ENCODE measurements at places on chromosomes 3 and 15. TPM values are rescaled to one million over a fixed set of nuclear protein-coding genes. Genes with fewer than 3 reads are reported as not detected.

DNA sequence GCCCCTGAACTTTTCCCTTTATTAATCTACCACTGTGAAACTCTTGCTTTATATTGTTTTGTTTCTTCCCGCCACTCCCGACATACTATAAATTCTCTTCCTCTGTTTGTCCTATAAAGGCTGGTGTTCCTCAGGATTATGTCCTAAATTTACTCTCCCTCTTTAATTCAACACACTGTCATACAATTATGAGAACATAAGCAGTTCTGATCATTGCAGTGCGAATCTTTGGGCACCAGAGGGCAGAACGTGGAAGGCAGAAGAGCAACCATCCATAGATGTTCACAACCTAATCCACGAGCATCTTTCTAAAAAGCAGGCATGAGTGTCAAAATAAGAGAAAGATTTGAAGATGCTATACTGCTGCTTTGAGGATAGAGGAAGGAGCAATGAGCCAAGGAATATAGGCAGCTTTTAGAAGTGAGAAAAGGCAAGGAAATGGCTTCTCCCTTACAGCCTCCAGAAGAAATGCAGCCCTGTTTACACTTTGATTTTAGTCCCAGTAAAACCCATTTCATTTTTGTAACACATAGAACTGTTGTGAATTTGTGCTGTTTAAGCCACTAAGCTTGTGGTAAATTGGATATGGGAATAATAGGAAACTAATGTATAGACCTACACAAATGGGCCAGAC lies 179.4 kb downstream of the GBE1 start:
- H3K36me3 ChIP-seq = no peaks in the 10 kb centered on the region
- H3K4me1 ChIP-seq = peaks cover 7% of the 10 kb centered on the region
- DNase-seq = no peak
- H3K27me3 ChIP-seq = no peaks in the 10 kb centered on the region
- no peak overlapping the region for H3K27ac ChIP-seq

GRCh38 chr3:140131895-140132294 lies 196.9 kb downstream of the CLSTN2 start:
- no peaks in the 10 kb centered on the region for H3K36me3 ChIP-seq
- no peak for DNase-seq
- no peak overlapping the region for H3K27ac ChIP-seq
- peaks cover 8% of the 10 kb centered on the region for H3K4me1 ChIP-seq
- no peak overlapping the region for H3K4me3 ChIP-seq

ATP13A5 gene
- total RNA-seq = not detected

KLHL40 gene
- total RNA-seq = 0.12 TPM
